Stimulated activated CD8-positive, alpha-beta memory T cell treated with anti-CD3 and anti-CD28 coated beads, Interleukin-7, amount 100 ng/mL, for 4 hours (primary cell): ENCODE measurements at places on chromosomes 6 and 20.

DNA sequence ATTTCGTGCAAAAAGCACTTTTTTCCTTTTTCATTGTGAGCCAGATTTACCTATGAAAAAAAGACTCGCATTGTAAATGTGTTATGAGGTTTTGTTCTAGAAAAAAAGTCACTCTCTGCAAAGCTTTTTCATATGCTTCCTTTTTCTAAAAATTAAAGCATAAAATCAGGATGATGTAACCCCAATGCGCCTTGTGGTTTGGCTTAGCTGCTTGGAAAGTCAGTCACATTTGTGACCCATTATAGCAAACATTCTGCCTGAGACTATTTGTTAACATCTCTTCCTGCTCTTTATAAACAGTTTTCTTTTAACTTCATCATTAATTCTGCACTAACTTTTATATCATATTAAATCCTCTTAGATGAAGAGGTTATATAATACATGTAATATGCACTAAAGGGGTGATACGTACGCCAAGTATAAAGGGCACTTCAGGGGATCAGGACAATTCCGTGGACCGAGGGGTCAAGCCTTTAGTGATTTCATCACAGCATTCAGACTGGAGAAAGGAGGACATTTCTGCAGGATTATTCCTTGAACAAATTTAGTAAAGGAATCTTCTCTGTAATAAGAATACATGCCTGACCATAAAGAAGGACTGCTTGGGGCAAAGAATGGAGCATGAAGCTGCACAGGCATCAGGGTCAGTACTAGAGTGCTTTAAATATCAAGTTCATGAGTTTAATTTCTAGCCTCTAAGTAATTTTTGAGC, 48.1 kb upstream of the SMLR1 start:
- no peak for DNase-seq

DNA sequence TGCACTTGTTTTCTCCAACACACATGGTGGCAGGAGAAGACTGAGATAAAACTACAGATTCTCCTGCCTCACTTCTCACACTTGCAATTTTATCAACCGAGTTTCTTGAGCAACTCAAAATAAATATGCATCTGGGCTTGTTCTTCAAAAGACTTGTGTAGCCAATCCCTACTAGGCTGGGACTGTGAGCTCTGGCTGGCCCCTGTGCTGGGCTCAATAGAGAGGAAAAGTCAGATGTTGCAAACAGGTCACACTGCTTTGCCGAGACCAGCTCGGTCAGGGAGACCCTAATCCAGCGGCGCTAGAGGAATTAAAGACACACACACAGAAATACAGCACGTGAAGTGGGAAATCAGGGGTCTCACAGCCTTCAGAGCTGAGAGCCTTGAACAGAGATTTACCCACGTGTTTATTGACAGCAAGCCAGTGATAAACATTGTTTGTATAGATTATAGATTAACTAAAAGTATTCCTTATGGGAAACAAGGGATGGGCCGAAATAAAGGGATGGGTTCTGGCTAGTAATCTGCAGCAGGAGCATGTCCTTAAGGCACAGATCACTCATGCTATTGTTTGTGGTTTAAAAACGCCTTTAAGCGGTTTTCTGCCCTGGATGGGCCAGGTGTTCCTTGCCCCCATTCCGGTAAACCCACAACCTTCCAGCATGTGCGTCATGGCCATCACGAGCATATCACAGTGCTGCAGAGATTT, 32.7 kb downstream of the FAM50B start:
- no peak for DNase-seq

DNA sequence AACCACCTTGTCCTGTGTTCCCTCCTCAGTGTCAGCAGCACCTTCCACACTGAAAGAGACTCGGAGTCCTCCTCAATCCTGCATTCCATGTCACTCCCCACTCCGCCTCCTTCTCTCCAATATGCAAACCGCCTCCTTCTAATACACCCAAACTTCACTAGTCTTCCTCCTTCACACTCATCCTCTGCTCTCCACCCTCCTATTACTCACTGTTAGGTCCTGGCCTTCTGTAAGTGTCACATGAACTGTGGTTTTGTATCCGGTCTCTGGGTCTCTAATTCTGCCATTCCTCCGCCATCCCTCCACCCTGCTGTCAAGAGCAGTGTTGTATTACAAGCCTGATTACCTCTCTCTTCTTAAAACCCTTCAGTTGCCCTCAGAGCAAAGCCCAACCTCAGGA, 200.5 kb upstream of the CDYL start:
- DNase-seq: no peak

- no peak for DNase-seq
Observed at GRCh38 chr6:35492258-35492973, 4.5 kb downstream of the TEAD3 start.

GRCh38 chr6:51814418-51814817, 273.0 kb downstream of the PKHD1 start:
- no peak for DNase-seq

- no peak for DNase-seq
Observed at GRCh38 chr20:32909896-32910571, 51.3 kb downstream of the EFCAB8 start.

DNA sequence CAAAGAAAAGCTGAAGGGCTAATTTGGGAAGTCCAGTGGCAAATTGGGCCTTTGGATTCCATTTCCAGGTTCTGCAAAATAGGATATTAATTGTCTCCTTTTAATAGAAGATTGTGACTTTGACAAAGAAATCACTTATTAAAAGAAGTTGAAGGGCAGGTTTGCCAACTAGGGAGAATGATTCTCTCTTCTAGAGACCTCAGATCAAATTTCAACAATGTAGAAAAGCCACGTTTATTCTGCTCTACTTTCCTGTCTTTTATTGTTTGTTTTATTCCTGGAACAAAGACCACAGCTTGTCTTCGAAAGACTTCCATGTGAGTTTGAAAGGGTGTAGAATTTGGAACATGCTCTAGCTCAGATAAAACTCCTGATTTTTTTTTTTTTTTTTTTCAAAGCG, 65.5 kb upstream of the PRL start:
- no peak for DNase-seq

- DNase-seq: no peak
Observed at GRCh38 chr6:100465701-100466409, 1.1 kb upstream of the SIM1 start.

DNA sequence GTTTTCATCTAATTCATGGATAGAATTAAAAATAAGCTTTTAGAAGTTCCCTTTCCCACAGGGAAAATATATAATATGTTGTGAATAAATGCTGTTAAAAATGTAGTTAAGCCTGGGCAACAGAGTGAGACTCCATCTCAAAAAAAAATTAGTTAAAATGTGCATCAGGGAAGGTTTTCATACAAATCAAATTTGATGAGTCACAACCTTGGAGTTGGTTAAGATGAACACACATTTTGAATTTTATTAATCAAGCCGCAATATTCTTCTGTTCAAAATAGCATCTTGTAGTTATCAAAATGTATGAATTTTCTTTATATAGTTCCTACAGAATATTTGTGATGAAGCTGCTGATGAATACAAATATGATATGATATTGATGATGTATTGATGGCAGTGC, 30.9 kb upstream of the SERPINB9 start:
- DNase-seq: no peak

DNA sequence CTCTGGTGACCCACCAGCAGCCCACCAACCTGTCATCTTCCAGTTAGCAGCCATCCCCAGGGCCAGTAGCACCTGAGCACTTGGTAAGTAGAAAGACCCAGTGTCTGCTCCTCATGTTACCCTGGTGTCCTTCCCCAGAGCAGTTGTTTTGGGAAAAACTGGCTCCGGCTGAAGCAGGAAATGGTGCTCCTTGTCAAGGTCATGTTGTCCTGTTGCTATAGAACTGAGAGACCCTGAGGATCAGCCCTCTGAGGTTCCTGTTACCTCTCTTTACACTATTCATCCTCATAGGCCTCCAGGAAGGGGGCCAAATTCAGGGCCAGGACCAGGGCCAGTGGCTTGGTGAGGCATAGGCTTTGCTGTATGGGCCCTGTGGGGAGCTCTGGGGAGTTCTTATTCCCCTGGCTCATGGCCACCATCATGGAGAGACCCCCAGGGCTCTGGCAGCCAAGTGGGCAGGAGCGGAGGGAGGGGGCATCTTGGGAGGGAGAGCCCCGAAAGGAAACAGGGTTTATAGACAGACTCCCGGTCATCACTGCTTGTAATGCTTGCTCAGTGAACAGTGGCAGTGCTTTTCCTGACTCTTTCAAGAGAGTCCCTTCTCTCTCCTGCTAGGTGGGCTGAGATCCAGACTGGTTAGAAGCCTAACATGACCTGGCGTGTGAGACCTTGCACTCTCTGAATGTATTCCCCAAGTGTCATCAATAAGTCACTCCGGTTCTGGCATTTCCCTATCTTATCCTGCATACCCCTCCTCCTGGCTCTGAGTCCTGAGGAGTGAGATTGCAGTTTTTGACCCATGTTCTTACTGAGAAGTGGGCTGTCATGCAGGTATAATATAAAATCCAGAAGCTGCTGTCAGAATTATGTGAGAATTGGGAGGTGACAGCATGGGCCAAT, 50.7 kb downstream of the PPARD start:
- no peak for DNase-seq

DNA sequence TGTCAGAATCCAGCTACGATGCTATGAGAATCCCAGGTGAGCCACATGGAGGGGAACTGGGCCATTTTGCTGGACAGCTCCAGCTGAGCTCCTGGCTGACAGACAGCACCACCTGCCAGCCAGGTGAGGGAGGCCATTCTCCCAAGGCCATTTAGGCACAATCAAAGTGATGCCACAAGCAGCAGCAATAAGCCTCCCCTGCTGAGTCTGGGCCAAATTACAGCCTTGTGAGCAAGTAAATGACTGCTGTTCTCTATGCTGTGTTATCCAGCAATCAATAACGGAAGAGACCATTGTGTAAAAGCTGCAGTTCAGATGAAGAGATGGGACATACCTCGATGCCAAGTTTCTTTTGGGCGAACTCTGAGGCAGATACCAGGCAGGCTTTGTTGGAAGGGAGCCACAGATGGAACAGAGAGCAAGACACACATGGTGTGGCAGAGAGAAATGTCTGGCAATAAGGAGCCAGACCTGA, 14.0 kb upstream of the SCGN start:
- DNase-seq: no peak

DNA sequence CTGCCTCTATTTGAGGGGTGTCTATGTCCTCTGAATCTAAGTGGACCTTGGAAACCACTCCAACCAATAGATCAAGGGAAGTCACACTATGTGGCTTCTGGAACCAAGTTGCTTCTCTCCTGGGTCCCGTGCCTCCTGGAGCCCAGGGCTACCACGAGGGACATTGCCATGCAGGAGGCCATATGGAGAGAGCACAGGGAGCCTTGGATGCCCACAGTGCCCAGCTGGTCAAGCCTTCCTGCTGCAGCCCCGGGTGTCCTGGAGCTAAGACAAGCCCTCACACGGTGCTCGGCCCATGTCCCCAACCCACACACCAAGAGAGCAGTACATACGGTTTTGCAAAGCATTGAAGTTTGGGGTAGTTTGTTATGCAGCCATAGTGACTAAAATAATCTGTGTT, 231.6 kb downstream of the SYNDIG1 start:
- DNase-seq: no peak

- DNase-seq: no peak
Observed at GRCh38 chr6:41371992-41372831, 36.8 kb downstream of the NCR2 start.

DNA sequence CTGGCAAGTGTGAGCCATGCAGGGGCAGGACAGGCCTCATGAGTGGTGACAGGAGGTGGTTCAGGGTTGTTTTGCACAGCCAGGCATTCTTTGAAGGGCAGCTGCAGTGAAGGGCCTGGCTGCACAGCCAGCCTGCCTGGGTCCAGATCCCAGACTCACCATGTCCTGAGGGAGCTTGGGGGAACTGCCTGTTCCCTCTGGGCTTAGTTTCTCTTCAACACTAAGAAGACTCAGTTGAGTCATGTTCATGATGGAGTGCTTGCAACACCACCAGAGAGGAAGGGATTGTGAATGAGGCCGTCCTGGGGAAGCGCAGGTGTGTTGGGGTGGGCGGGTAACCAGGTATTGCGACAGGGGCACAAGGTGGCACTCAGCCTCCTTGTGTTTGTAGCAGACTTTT, 102.4 kb downstream of the CDH26 start:
- no peak for DNase-seq

DNA sequence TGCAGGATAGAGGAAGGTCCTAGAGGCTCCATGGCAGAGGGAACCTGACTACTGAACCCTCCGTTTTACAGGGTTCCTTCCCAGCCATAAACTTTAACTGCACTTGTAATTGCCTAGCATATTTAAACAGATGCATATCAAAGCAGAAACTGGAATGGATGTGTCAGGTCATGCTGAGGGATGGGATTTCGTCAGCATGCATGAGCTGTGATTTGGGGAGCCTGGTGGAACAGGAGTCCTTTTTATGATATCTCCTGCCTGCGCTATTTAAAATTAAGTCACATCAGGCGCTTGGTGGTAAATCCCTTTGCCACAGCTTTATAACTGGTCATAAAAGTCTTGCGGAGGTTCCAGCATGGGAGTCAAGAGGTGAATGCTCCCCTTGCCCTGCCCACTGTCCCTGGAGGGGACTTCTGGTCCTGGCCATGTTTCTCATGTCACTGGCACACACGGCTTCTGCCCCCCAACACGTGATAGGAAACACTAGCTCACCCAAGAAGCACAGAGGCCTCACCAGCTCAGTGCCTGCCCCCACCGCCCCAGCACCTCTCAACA, 26.0 kb upstream of the PCMTD2 start:
- no peak for DNase-seq
